Esophagus squamous epithelium (tissue), 5 donors: ENCODE measurements at places on chromosomes 16 and 17.

DNA sequence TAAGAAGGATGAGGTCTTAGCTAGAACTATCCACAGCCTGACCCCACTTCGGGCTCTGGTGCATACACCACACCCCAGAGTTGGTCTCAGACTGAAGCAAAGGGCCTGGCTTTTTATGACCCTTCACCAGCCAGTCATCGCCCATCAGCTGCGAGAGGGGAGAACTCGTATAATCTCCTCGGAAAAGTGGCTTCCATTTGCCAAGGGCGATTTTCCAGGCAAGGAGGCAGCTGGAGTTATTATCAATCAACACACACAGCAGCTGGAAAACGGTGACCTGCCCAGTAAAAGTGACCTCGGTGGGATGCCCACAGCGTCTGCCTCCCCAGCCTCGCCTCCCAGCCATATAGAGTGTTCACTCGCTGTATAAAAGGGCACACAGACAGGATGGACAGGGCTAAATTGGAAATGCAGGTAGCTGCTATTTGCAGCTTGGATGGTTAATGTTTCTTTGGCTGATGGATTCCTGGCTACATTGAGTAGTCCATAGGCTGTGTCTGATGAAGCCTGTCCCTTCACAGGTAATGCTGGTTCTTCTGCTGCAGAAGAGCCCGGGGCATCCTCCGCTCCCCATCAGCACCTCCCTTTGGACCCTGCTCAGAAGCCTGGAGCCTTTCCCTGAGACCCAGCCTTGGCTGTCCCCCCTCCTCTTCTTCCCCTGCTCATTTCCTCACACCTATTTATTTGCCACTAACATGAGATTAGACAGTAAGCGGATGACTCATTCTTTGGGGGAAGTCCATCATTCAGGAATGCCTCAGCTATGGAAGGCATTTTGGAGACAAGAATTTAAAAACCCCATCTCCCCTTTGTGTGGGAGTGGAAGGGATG lies 45.7 kb downstream of the TMEM186 start:
- no peak for DNase-seq

GRCh38 chr17:75914643-75915267 lies 10.1 kb upstream of the MRPL38 start:
- no peak for DNase-seq

- no peak for DNase-seq
These were observed 826.8 kb upstream of the KIF2B start for GRCh38 chr17:52995881-52996280.

- DNase-seq = peak; percentile 50
These were observed 662 bp upstream of the TUBB3 start for GRCh38 chr16:89922477-89922883.

GRCh38 chr16:64412578-64413280 lies 709.1 kb downstream of the CDH11 start:
- no peak for DNase-seq

DNA sequence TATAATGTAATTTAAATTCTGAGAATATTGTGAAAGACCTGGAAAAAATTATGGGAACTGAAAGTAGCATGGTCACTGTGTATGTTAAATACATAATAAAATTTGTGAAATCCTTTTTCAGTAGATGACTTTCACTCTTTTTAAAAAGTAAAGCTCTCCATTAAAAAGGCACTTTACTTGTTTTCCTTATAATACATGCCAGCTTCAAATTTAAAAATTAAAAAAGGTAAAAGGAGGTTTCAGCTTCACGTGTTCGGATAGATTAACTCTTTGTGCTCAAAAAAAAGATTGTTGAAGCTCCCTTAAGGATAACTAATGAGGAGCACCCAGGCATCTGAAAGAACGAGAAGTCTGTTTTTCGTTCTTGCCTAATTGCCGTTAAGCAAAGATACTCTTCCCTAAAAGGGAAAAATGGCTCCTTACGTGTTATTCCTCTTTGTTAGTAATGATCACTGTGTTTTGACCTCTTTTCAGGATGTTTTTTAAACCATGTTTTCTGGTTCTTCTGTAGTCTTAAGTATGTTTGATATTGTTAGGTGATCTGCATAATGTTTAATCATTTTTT lies 87.8 kb downstream of the TUBD1 start:
- no peak for DNase-seq

DNA sequence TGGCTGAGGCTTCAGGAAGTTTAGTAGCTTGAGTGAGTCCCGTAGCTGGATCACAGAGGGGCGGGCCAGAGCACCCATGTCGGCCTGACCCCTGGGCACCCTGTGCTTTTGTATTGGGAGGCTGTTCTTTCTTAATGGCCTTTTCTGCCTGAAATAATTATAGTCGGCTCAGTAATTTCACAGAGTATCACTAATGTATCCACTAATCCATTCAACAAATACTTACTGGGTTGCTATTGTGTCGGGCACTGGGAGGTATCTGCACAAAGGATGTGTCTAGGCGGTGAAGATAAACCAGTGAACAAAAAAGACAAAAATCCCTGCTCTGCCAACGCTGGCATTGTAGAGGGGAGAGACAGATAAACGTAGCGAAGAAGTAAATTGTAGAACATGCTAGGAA lies 318.6 kb downstream of the FOXL1 start:
- no peak for DNase-seq

- no peak for DNase-seq
These were observed 8.8 kb downstream of the SPIRE2 start for GRCh38 chr16:89837014-89837546.

DNA sequence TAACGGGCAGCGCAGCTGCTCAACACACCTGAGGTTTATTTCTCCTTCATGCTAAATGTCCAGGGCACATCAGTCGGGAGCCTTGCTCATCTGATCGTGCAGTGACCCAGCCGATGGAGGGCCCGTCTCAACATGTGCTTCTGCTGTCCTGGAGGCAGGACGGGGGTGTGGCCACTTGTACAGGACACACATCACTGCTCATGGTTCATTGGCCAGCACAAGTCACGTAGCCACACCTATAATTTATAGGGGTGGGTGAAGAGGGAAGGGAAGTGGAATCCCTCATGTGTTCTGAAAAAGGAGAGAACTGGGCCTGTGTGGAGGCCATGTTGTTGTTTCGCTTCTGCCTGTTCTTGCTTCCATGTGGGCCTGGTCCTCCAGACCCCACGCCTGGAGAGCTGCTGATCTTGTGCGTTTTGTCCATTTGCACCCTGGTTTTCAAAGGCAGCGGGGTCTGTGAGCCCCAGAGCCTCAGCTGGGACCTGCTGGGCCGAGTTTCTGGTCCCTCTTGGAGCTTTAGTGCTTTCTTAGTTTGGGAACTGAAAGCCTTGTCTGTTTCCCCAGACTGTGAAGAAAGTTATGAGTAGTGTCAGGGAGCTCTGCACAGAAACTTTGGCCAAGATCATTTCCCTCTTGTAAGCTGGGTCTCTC lies 60.5 kb downstream of the CMIP start:
- no peak for DNase-seq

- DNase-seq = no peak
These were observed 677 bp downstream of the SULT1A2 start for GRCh38 chr16:28596115-28596630.

GRCh38 chr17:35514564-35514963 lies 22.9 kb downstream of the SLFN12L start:
- DNase-seq = no peak

DNA sequence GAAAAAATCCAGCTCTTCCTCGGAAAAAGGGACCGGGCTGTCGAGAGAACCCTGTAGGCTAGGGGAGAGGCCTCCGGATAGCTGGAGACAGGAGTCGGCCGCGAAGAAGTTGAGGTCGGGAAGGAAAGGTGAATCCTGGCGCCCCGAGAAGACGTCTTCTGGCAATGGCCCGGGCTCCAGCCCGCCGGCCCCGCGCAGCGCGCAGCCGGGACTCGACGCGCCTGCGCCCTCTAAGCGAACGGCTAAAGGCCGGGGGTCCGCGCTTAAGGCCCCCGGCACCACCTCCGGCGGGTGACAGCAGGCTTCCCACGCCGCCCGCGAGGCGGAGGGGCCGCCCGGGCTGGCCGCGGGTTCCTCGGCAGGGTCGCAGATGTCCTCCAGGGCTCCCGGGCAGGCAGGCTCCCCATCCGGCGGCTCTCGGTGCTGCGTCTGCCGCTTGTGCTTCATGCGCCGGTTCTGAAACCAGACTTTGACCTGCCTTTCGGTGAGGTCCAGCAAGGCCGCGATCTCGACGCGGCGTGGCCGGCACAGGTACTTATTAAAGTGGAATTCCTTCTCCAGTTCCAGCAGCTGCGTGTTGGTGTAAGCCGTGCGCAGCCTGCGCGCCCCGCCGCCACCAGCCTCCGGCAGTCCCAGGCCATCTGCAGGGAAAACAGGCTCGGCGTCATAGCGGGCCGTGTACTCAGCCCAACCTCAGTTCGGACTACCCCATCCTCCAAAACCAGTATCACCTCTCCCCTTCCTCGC lies 1.6 kb downstream of the HOXB2 start:
- no peak for DNase-seq

DNA sequence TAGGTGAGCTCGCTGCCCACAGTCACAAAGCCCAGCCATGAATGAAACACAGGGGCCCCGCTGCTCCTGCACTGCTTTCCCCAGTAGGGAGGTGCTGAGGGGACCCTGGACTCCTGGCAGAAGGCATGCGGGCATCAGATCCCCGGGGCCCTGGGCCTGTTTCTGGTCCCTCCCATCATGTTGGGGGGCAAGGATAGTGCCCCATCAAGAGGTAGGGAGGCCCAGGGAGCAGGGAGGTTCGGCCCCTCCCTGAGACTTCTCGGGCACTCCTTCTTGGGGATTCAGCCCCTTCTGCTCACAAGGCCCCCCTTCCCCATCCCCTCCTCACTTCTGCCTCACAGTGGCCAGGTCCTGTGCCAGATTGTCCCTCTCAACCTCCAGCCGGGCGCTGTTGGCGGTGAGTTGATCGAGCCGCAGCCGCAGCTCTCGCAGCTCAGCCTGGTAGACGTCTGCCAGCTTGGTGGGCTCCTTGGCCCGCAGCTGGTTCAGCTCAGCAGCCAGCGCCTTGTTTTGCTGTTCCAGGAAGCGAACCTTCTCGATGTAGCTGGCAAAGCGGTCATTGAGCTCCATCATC lies 515 bp downstream of the GFAP start:
- no peak for DNase-seq

DNA sequence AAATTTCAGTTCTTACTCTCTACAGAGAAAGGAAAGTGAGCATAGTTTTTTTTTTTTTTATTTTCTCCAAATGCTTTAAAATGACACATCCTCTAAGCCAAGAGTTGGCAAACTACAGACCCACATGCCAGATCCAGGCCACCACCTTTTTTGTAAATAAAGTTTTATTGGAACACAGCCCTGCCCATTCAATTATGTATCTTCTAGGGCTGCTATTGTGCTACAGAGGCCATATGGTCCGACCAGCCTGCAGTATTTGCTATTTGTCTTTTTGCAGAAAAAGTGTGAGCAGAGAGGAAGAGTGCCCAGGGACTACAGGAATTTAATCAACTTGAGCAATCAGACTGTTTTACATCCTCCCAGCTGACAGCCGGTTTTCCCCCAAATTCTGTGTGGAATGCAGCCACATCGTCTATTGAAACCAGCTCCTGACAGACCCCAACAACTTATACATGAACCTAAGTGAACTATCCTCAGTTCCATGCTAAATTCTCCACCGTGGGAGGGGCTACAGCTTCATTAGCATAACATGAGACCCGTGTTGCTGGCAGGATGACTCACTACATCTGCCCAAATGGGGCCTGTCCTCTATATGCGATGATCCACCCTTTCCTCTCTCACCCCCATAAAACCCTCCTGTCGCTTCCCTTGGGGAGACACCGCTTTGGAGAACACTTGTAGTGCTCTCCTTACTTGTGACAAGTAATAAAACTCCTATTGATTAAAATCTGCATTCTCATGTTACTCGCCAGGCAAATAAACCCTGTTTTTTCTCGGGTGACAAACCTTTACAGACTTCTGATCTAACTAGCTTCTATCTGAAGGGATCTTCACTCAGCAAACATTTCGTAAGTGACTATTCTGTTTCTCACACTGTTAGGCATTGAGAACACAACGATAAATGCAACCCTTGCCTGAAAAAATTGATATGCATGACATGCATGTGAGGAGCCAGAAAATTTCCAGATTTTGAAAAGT lies 149.4 kb upstream of the HS3ST3A1 start:
- no peak for DNase-seq

GRCh38 chr17:50541402-50541715 lies 5.6 kb upstream of the SPATA20 start:
- DNase-seq = no peak

- no peak for DNase-seq
These were observed 41.4 kb upstream of the NOL11 start for GRCh38 chr17:67676305-67676704.

GRCh38 chr17:59367657-59368045 lies 36.2 kb downstream of the YPEL2 start:
- DNase-seq = no peak

GRCh38 chr16:11156401-11156800 lies 99.6 kb downstream of the SOCS1 start:
- no peak for DNase-seq

DNA sequence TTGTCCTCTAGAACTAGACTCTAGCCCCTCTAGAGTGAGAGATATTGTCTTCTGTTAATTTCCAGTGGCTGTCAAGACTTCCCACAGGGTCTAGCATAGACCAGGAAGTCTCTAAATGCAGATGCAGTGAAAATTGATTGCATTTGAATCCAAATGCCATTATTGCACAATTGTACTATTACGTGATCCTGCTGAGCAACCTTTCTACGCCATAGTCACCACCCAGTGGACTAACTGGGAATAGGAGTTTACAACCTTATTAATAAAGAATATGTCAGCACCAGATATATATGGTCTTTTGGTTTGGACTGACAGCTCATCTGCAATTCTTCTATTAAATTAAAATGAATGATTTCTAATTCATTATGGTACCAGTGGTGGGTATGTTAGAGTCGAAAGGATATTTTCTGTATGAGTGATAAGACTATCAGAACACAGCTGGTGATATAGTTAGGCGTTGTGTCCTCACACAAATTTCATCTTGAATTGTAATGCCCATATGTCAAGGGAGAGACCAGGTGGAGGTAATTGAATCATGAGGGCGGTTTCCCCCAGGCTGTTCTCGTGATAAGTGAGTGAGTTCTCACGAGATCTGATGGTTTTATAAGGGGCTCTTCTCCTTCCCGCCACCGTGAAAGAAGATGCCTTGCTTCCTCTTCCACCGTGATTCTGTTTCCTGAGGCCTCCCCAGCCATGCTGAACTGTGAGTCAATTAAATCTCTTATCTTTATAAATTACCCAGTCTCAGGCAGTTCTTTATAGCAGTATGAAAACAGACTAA lies 138.9 kb upstream of the CA10 start:
- no peak for DNase-seq

GRCh38 chr17:75831032-75831571 lies 13.1 kb downstream of the UNC13D start:
- no peak for DNase-seq

DNA sequence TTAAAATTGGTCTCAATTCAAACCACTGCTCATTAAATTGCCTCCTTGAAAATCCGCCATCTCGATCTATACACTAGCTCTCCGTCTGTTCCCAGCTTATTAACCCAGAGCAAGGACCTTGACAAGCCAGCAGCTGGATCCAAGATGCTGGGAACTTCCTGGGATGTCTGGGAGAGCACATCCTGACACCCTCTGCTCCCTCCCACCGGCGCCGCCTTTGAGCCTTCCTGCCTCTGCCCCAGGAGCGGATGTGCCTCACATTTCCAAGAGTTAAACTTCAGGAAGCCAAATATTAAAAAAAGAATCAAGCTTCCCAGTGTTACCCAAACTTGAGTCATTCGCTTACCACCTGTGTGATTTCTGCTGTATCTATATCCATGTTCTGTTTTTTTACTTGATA lies 107.9 kb downstream of the HAPSTR1 start:
- DNase-seq = no peak
